Activated naive CD4-positive, alpha-beta T cell treated with anti-CD3 and anti-CD28 coated beads for 36 hours (primary cell): ENCODE measurements at places on chromosomes 13 and 19. TPM values are rescaled to one million over a fixed set of nuclear protein-coding genes. Genes with fewer than 3 reads are reported as not detected.
A peak's percentile ranks its signal among the peaks of the same experiment; 100 is the strongest.

The RAB3D gene
- 10.7 TPM for total RNA-seq

The C1QTNF9 gene
- not detected for total RNA-seq

The FUT1 gene
- total RNA-seq = 0.12 TPM

The ZNF541 gene
- total RNA-seq = 0.33 TPM

The SLC17A7 gene
- 0.12 TPM for total RNA-seq

The GPR12 gene
- not detected for total RNA-seq

The SPTBN4 gene
- total RNA-seq = 0.91 TPM

The SEMA6B gene
- total RNA-seq = not detected

The NCAN gene
- total RNA-seq = not detected

The LMO7 gene
- total RNA-seq = 10.5 TPM

The AKAP11 gene
- total RNA-seq = 25.0 TPM

The FAM83E gene
- total RNA-seq = 2.0 TPM

The MEGF8 gene
- total RNA-seq = 4.0 TPM

The CAMSAP3 gene
- total RNA-seq = 0.24 TPM

The ADGRE1 gene
- total RNA-seq = 11.2 TPM

The ZNF563 gene
- total RNA-seq = 4.1 TPM

DNA sequence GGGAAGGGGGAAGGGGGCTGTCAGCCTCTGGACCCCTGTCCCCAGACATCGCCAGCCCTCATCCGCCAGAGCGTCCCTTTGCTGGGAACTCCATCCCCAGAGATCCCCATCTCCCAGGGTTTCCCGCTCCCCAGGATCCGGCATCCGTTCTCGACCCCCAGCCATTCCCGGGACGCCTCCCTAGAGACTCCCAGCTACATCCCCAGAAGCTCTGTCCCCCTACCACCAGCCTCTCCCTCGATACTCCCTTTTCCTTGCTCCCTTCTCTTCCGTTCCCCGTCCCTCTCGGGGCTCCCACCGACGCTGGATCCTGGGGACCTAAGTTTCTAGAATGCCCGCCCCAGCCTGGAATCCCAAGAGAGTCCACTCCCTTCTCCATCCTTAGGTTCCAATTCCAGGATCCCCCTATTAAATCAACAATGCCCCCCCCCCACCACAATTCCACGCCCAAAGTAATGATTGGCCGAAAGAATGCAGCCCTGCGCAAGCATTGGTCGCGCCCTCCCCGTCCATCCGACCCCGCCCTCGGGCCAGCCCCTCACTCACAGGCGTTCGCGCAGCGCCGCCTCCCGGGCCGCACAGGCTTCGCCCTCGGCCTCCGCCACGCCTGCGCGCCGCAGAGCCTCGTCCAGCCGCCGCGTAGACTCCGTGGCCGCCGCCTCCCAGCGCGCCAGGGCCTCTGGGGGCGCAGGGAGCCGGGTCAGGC, 3.2 kb downstream of the CCDC194 start:
- peak; percentile 93 for DNase-seq

- no peak for DNase-seq
Measured at GRCh38 chr13:43727856-43728255, 58.9 kb downstream of the ENOX1 start.

- no peak for DNase-seq
Measured at GRCh38 chr19:45322311-45322710, 364 bp downstream of the CKM start.

DNA sequence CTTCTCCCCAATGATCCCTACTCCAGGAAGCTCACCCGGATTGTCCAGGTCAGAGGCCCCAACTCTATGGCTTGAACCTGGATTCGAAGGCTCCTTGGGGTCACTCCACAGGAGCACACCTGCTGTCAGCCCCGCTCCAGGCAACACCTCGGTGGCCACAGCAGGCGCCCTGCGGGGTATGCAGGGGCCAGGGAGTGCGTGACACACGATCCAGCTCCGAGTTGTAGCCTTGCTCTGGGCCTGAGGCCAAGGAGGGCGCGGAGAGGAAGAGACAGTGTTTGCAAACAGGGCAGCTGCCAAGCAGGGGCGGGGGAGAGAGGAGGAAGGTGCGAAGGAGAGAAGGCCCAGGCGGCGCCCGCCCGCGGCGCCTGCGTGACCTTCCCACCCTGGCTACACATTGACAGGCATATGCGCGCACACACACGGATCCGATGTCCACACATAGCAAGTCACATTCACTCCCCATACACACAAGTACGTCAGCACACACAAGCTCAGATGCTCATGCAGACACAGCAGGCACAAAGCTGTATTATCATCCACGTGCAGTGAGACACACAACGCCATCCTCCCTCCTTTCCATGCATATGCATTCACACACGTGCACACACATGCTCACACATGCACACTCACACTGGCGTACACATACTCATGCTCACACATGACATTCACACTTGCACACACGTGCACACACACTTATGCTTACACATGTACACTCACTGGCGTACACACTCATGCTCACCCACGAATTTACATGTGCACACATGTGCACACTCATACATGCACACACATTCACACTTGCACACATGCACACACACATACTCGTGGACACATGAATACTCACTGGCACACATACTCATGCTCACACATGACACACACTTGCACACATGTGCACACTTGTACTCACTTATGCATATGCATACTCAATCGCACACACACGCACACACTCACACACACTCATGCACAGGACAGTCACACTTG, 10.4 kb downstream of the SBK2 start:
- no peak for DNase-seq

DNA sequence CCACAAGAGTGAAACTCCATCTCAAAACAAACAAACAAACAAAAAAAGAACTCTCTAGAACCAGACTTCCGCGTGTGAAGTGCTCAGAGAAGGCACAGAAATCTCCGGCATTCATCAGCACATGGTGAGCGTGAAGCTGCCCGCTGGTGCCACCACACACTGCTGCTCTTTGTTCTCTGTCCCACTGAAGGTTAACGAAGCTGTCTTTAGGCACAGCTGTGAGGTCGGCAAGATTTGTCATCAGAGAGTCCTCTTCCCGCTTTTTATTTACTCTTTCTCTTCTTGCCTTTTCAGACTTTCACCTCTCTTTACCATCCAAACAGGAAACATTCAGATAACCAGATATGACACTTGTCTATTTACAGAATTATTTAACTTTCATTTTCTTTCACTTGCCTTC, 115.2 kb upstream of the ARGLU1 start:
- no peak for DNase-seq

- DNase-seq = no peak
Measured at GRCh38 chr19:45866400-45867176, 2.5 kb downstream of the FOXA3 start.

DNA sequence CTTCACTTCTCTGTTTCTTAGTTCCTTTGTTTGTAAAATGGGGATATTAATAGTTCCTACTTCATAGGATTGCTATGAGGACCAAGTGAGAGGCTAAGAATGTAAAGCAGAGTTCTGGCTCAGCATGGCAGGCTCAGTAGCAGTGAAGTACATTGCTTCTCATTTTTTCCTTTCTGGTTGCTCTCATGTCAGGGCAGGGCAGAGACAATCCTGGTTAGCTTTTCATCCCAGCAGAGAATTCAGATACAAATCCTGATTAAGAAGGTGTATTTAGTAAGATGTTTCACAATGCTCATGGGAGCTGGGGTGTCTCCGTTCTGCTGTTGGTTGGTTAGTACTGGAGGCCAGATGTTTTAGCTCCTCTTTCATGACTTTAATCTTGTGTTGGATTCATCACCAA, 42.9 kb downstream of the WASF3 start:
- DNase-seq = no peak

- no peak for DNase-seq
Measured at GRCh38 chr19:16377521-16377920, 52.9 kb downstream of the KLF2 start.

- DNase-seq = no peak
Measured at GRCh38 chr19:14394167-14394566, 12.9 kb downstream of the ADGRE5 start.

GRCh38 chr13:38862443-38862842, 128.2 kb downstream of the STOML3 start:
- DNase-seq = no peak

DNA sequence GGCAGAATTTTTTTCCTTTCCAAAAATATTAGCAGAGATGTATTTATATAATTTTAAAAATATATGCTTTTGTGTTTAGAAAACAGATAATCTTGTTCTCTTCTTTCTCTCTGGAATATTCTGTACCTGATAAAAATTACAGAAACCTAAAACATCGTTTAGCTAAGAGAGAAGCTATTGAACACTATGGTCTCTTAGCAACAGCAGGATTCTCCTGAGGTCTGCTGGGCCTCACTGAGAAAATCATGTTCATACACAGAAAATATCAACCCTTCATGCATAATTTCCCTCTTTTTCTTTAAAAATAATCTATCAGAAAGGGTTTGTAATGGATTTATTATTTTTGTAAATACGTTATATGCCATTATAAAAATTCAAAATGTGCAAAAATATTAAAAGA, 242.2 kb downstream of the DCLK1 start:
- DNase-seq = no peak

DNA sequence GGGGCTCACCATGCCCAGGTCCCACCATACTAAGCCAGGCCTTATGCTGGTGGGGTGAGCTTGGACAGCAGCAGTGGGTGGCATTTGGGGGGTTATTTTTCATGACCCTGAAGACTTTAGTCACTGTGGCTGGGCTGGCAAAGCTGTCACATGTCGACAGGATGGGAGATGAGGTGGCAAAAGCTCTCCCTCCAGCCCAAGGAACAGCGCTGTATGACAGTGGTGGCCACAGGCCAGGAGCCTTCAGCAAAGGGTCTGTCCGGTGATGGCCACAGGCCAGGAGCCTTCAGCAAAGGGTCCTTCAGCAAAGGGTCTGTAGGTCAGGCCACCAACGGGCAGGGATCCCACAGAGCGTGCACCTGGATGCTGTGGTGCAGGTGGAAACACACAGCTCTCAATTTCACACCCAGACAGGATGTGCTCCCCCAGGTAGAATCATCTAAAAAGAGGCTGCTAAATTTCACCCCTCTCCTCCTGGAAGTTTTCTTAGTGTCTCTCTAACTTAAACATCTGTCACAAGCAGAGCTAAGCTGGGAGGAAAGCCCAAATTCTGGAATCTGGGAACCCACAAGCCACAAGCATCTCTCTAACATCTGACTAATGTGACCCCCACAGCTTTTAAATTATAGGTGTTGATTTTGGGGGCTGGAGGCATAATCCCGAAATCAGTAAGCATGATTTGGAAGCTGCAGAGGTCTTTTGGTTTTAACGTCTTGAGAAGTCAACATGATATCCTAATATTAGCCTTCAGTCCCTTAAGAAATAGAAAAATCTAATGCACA, 23.0 kb downstream of the COL4A1 start:
- DNase-seq = no peak

- peak; percentile 63 for DNase-seq
Measured at GRCh38 chr19:48806518-48806817, 4.4 kb downstream of the BCAT2 start.

DNA sequence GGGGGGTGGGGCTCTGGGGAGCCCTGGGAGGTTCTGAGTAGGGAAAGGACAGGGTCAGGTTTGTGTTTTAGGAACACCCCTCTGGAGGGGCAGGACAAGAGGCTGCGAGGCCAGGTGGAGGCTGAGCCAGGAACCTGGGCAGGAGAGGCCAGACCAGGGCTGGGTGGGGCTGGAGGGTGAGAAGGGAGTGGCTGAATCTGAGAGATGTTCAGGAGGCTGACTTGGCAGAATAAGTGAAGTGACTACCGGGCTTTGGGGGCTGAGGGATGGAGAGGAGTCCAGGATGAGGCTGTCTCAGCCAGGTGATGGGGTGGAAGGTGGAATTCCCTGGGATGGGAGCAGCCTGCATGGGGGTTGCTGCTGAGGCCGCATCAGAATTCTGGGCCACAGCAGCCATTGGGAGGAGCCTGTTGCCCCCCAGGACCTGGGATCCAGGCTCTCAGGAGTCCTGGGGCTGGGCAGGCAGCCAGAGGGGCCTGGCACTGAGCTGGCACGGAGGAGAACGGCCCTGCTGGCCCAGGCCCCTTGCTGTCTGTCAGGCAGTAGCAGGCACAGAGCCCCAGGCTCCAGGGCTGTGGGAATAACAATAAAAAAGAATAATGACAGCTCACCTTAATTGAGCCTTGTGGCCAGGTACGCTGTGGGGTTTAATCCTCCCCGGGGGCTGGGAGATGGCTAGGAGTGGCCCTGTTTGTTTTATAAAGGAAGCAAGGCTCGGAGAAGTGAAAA, 3.3 kb downstream of the PPP5C start:
- peak; percentile 35 for DNase-seq

DNA sequence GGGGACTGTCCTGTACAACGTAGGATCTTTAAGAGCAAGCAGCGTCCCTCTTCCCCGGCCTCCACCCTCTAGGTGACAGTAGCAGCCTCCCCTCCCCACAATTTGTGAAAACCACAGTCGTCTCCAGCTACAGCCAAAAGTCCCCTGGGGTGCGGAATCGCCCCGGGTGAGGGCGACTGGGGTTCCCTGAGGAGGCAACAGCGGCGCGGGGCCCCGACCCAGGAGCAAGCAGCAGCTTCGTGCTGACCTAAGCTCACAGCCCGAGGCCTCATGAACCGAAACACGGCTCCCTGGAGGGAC, 322 bp downstream of the ZNF558 start:
- DNase-seq = peak; percentile 48

GRCh38 chr13:69828527-69828926, 279.1 kb upstream of the ATXN8OS start:
- no peak for DNase-seq

DNA sequence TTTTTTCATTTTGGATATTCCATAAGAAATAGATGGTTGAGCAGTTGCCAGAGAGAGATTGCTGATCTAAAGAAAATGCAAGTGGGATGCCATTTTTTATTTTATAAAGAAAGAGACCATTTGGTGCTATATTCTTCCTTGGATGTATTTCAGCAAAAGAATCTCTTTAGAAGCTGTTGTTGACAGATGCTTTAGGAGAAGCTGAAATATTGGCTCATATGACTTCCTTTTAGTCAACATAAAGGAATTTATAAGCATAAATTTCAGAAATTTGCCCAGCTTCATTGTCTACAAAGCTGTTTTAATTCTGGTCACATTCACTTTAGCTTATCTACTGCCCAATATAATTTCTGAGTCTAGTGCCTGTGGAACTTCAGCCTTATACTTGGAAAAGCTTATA, 36.9 kb downstream of the POLR1D start:
- DNase-seq = no peak

- no peak for DNase-seq
Measured at GRCh38 chr13:74570834-74571233, 436.6 kb upstream of the KLF12 start.

DNA sequence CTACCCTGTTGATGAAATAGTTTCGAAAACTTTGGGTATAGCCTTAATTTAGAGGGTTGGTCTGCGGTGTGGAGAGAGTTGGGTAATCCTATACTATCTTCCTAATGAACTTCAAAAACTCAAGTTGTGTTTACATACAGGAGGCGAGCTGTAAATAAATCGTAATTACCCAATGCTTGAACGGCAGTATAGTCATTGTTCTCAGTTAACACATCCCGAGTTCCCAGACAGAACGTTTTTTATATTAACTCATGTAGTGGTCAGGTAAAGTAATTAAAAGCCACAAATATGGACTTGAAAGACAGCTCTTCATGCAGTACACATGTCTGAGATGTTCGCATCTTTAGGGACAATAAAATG, 1.5 kb downstream of the PDS5B start:
- DNase-seq = no peak

DNA sequence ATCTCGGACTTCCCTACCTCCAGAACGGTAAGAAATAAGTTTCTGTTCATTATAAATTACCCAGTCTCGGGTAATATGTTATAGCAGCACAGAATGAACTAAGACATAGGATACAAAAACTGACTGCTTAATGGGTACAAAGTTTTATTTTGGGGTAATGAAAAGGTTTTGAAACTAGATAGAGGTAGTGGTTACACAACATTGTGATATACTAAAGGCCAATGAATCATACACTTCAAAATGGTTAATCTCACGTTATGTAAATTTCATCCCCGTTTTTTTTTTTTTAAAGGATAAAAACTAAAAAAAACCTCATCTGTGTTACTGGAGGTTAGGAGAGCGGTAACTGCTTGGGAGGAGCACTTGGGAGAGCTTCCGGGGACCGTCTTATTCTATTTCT, 23.5 kb downstream of the AKT2 start:
- DNase-seq = no peak
